ENCODE measurements at places on chromosomes 7 and 10. TPM values are rescaled to one million over a fixed set of nuclear protein-coding genes. Genes with fewer than 3 reads are reported as not detected.
A peak's percentile ranks its signal among the peaks of the same experiment; 100 is the strongest.

The IDI2 gene
- not detected for total RNA-seq

The SEC23IP gene
- total RNA-seq = 59.0 TPM

The GIMAP6 gene
- not detected for total RNA-seq

The CAMK2B gene
- total RNA-seq = 1.8 TPM

- no peaks in the 10 kb centered on the region for H3K36me3 ChIP-seq
- H3K4me3 ChIP-seq = no peak overlapping the region
- no peaks in the 10 kb centered on the region for H3K4me1 ChIP-seq
- H3K27me3 ChIP-seq = no peaks in the 10 kb centered on the region
- DNase-seq = no peak
- no peak overlapping the region for H3K27ac ChIP-seq
Observed at GRCh38 chr10:13247246-13247645, 13.1 kb upstream of the UCMA start.

DNA sequence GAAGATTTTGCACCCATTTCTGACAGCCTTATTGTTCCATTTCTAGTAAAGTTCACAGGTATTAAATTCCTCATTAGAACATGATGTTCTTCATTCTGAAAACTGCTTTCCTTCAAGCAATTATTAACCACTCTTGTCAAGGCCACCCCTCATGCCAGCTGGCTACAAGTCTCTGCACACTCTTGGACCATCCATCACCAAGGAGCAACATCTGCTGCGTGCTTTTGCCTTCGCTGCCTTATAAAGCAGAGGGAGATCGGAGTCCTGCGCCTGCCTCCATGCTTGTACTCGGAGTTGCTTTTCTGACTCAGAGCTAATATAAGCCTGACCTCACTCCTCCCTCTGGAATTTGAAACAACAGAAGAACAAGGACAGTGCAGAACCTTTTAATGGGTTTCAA is 529.9 kb upstream of the DPP6 start:
- no peak overlapping the region for H3K27ac ChIP-seq
- no peaks in the 10 kb centered on the region for H3K27me3 ChIP-seq
- no peak for DNase-seq
- no peaks in the 10 kb centered on the region for H3K36me3 ChIP-seq

DNA sequence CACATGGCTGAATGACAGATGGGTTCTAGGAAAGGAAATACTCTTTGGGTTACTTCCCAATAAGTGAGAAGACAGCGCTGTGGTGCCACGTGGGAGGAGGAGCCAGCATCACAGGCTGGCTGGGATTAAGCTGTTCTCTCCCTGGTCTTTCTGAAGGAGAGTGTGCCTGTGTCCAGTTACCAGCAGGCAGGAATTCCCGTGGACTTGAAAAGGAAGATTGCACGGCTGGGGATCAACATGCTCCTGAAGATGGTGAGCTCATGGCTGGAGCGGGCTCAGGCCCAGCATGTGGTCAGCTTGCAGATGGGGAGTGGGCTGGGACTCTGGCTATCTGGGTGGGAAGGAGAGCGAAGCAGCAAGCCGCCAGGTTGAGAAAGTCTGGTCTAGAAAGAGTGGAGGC is 8.1 kb downstream of the ADCK2 start:
- H3K4me1 ChIP-seq = no peaks in the 10 kb centered on the region
- no peak overlapping the region for H3K27ac ChIP-seq
- no peak for DNase-seq
- peaks cover 48% of the 10 kb centered on the region for H3K36me3 ChIP-seq
- H3K27me3 ChIP-seq = no peaks in the 10 kb centered on the region

DNA sequence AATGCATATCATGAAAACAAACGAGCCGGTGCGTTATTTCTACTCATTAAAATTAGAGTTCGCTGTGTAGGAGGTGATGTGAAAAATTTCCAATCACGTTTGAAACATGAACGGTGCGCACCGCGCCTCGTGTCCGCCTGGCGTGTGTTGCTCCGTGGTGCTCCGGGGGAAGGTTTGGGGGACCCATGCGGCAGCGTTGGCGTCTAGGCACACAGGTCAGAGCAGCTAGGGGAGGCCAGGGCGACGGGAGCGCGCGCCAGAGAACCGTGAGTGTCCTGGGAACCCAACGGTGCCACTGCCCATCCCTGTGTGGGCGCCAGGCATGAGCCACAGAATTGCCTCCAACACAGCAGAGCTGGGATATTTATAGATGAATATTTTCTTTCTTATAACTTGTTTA is 70.6 kb upstream of the ADARB2 start:
- H3K27me3 ChIP-seq = peaks cover 6% of the 10 kb centered on the region
- no peak overlapping the region for H3K4me3 ChIP-seq
- H3K27ac ChIP-seq = no peak overlapping the region
- H3K4me1 ChIP-seq = no peaks in the 10 kb centered on the region
- H3K36me3 ChIP-seq = no peaks in the 10 kb centered on the region
- no peak for DNase-seq

DNA sequence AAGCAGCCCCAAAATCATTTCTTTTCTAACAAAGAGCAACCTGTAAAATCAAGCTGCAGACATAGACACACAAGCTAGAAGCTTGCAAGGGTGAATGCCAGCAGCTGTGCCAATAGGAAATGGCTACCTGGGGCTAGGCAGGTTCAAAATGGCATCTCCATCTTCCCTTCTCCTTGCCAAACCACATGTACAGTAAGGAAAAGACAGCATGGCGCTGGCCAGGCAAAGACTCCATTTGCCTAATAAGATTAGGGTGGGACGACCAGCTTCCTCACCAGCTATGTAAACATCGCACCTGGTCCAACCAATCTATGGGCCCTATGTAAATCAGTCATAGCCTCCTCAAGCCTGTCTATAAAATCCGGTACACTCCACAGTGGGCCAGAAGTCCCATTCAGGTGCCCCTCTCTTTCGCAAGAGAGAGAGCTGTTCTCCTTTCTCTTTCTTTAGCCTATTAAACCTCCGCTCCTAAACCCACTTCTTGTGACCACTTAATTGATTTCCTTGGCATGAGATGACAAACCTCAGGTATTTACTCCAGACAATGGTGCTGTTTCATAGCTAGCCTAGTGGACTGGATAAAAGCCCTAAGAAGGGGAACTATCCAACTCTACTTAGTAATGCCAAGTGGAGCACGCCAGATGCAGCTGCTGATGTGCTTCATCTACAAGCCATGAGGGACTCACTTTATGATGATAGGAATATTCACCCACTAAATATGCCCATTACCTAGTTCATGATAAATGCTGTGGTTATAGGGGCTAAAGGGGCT is 44.1 kb downstream of the HTR7 start:
- no peaks in the 10 kb centered on the region for H3K36me3 ChIP-seq
- no peaks in the 10 kb centered on the region for H3K27me3 ChIP-seq
- peaks cover 13% of the 10 kb centered on the region for H3K4me1 ChIP-seq
- DNase-seq = no peak
- no peak overlapping the region for H3K4me3 ChIP-seq
- no peak overlapping the region for H3K27ac ChIP-seq

DNA sequence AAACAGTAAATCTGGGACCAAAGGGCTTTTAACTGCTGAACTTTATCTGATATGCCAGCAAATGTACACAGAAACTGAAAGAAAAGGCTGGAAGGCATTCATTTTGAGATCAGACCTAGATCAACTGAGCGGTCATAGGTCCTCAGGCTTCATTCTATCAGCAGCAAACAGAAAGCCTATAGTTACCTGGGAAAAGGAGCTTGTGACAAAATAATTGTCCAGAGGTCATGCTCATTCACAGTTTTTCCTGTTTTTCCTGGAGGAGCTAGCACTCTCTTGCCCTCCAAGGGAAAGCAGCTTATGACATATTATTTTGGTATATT is 320.2 kb downstream of the AHR start:
- no peak for DNase-seq
- peaks cover 5% of the 10 kb centered on the region for H3K27me3 ChIP-seq

- peaks cover 50% of the 10 kb centered on the region for H3K4me1 ChIP-seq
- H3K27me3 ChIP-seq = peaks cover 24% of the 10 kb centered on the region
- H3K27ac ChIP-seq = peak overlapping the region; percentile 48
- no peak for DNase-seq
- no peak overlapping the region for H3K4me3 ChIP-seq
- H3K36me3 ChIP-seq = no peaks in the 10 kb centered on the region
Observed at GRCh38 chr10:87658321-87658795, 1.3 kb upstream of the PAPSS2 start.

DNA sequence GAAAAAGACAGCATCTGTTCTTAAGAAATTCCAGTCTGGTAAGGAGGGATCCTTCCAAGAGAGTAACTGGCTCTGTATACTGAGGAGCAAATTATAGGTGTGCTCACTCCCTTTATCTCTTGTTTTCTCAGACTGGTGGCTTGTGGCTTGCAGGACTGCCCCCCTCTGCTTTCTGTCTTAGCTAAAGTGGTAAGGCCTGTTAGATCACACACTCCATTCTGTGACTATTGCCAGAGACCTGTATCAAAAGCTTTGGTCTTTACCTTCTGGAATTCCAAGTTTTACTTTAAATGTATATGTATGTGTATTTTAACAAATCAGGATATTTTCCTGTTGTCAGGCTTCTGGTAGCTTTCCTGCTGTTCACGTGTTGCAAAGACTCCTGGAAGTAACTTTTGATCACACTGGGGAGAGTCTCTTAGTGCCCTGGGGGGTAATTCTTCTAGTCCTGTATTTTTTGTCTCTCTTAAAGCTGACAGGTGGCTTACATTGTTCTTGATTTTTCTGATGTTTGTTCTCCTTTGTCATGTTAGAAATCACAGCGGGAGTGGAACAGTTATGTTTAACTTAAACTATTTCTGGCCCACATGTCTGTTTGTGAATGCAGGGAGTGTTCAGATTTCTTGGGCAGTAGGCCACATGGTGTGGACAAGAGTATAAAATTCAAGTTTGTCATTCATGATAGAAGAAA is 99.0 kb downstream of the PLPP4 start:
- H3K27me3 ChIP-seq = no peaks in the 10 kb centered on the region
- H3K4me1 ChIP-seq = peaks cover 16% of the 10 kb centered on the region
- DNase-seq = no peak
- peaks cover 3% of the 10 kb centered on the region for H3K36me3 ChIP-seq
- H3K4me3 ChIP-seq = no peak overlapping the region

DNA sequence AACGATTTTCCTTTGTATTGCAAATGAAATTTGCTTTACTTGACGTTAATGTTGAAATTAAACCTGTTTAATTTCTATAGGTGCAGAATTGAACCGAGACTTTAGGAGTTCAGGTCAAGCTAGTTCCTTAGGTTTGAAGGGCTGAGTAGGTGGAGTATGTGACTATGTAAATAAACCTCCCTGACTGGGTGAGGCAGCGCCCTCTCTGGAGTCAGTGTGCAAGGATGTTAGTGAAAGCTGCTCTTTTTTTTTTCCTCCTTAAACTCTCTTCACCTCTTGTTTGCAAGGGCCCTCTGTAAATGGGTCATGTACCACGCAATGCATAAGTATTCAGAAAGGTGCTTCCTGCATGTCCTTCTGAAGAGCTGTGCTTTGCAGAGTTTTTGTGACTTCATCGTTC is 33.8 kb downstream of the GALNT17 start:
- no peaks in the 10 kb centered on the region for H3K27me3 ChIP-seq
- DNase-seq = no peak
- H3K4me1 ChIP-seq = no peaks in the 10 kb centered on the region
- H3K27ac ChIP-seq = no peak overlapping the region
- H3K36me3 ChIP-seq = no peaks in the 10 kb centered on the region

GRCh38 chr10:96260014-96260413 is 11.4 kb downstream of the BLNK start:
- no peaks in the 10 kb centered on the region for H3K27me3 ChIP-seq
- no peak overlapping the region for H3K27ac ChIP-seq
- H3K36me3 ChIP-seq = no peaks in the 10 kb centered on the region
- no peak overlapping the region for H3K4me3 ChIP-seq

All from mesothelial cell of epicardium (in vitro differentiated cells).